Hypothalamus (tissue), 51 donors: ENCODE measurements at places on chromosomes 6 and 20.

GRCh38 chr6:98686008-98686601 lies 148.3 kb upstream of the POU3F2 start:
- no peak for DNase-seq

DNA sequence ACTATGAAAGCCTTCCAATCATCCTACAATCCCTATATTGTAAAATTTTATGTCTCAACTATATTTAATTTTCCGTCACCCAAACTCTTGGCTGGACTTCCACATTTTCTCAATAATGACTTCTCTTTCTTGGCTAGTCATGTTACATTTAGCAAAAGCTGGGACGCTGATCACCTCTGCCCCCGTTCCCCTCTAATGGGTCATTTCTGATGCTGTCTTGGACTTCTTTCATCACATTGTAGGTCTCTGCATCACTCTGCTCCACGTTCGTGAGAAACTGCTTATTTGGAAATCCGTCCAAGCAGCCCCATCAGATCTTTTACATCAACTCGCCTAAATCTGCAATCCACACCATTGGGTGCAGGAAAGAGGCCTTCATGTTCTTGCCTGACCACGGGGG lies 203.8 kb downstream of the MYLK4 start:
- DNase-seq: no peak

DNA sequence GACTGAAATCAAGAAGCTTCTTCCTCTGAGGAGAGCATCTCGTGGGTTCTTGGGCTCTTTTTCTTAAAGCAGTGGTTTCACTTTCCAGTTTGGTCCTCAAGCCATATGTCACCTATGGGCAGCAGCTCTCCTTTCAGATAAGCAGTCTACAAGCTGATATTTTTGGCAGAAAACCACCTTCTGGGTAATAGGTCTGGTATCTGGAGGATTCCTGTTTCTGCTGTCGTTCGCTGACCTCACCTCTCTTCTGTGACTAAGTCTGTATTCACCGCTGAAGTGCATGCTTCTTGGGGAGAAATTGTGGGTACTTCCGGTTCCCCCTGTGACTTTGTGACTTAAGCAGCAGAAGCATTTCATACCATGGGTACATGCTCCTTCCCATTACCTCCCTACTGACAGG lies 193.6 kb downstream of the EDN1 start:
- DNase-seq: no peak

- no peak for DNase-seq
Measured at GRCh38 chr6:14326774-14327173, 209.2 kb downstream of the CD83 start.

DNA sequence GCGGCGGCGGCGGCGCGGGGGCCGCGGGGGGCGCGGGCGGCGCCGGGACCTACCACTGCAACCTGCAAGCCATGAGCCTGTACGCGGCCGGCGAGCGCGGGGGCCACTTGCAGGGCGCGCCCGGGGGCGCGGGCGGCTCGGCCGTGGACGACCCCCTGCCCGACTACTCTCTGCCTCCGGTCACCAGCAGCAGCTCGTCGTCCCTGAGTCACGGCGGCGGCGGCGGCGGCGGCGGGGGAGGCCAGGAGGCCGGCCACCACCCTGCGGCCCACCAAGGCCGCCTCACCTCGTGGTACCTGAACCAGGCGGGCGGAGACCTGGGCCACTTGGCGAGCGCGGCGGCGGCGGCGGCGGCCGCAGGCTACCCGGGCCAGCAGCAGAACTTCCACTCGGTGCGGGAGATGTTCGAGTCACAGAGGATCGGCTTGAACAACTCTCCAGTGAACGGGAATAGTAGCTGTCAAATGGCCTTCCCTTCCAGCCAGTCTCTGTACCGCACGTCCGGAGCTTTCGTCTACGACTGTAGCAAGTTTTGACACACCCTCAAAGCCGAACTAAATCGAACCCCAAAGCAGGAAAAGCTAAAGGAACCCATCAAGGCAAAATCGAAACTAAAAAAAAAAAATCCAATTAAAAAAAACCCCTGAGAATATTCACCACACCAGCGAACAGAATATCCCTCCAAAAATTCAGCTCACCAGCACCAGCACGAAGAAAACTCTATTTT lies 2.0 kb downstream of the FOXC1 start:
- no peak for DNase-seq

- DNase-seq: peak; percentile 7
Measured at GRCh38 chr6:2857580-2858337, 16.1 kb upstream of the SERPINB1 start.

DNA sequence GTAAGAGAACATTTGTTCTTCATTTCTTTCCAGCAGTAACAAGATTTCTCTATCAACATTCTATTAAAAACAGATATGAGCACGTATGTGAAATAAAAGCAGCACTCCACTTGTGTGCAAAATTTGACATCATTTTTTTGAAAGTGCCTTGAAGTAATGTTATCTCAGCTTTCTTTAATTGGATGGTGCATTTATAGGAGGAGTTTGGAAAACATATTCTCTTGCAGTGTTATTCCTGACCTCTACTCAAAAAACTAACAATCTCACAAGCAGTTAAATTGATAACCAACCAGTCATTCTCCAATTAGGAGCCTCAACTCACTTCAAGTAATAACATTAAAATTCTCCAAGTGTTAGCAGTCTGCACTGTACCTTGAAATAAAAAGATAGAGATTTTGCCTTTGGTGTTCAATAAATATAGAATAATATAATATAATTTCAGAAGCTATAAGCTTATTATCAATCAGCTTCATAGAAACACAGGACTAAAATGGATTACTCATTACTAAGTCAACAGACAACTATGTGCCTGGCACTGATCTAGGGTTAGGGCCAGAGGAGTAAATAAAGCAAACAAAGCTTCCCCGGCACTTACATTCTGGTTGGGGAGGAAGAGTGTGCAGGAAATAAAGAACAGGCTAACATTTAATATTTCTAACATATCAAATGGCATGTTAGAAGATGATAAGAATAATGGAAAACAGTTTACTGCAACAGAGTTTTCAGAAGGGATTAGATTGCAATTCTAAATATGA lies 149.0 kb upstream of the SGK1 start:
- no peak for DNase-seq

- no peak for DNase-seq
Measured at GRCh38 chr20:40291493-40292135, 397.4 kb downstream of the MAFB start.

- no peak for DNase-seq
Measured at GRCh38 chr20:1323830-1324597, 4.9 kb downstream of the SDCBP2 start.

- DNase-seq: no peak
Measured at GRCh38 chr6:10098756-10099528, 315.9 kb downstream of the TFAP2A start.

DNA sequence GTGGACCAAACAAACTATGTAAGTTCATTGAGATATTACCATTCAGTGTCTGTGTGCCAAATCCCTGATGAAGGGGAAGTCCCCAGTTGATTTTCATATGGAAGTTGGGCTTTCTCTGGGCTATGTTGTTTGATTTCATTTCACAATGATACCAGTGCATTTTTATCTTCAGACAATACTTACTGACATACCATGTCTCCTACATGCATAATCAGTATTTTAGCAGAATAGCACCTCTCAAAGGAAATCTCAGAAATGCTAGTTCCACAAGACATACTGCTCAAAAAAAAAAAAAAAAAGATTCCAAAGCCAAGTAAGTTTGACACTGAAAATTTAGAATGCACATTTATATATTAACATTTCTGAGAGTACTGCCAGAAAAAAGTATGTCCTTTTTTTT lies 168.8 kb upstream of the RNF217 start:
- DNase-seq: no peak

DNA sequence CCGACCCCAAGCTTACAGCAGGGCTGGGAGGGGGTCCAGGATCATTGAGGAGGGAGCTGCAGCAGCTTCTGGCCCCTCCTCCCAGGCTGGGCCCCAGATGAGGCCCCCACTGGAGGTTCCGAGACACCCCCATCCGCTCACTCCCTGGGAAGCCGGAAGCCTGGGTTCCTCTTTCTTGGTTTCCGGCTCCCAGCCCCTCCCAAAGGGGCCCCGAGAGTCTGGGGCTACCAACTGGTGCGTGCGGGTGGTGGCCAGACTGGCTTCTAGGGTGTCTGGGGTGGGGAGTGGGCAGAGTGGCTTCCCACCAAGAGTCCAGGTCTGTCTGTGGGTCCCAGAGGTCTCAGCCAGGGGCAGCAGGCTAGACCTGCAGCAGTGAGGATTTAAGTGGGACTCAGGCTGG lies 2.2 kb downstream of the RGS19 start:
- no peak for DNase-seq

DNA sequence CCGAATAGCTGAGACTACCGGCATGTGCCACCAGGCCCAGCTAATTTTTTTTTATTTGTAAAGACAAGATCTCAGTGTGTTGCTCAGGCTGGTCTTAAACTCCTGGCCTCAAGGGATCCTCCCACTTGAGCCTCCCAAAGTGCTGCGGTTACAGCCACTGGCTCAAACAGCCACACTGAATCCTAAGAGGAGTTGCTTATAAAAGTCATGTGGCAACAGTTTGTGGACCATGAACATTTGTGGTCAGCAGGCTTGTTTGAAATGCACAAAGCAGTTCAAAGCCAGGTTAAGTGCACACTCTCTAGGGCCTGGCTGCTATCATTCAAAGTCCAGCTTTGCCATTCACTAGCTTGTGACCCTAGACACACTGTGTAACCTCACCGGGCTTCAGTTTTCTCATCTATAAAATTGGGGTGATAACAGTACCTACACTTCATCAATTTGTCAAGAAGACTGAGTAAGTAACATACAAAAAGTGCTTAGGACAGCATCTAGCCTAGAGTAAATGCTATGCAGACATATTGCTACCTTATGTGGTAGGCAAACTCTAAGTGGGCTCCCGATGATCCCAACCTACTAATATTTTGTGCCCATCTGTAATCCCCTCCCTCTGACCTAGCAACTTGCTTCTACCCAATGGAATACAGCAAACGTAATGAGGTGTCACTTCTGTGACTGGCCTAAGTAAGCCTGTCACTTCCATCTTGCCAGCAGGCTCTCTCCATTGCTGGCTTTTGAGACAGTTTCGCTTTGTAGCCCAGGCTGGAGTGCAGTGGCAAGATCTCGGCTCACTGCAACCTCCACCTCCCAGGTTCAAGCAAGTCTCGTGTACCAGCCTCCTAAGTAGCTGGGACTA lies 122.9 kb downstream of the ZMYND8 start:
- no peak for DNase-seq

- no peak for DNase-seq
Measured at GRCh38 chr20:23142162-23143050, 56.3 kb upstream of the CD93 start.

GRCh38 chr6:143405373-143406154 lies 44.9 kb downstream of the ADAT2 start:
- no peak for DNase-seq

- DNase-seq: peak; percentile 90
Measured at GRCh38 chr20:25032478-25033264, 25.3 kb downstream of the ACSS1 start.

GRCh38 chr6:300494-301198 lies 8.4 kb downstream of the DUSP22 start:
- no peak for DNase-seq

GRCh38 chr6:166864333-166864732 lies 92.0 kb downstream of the RNASET2 start:
- no peak for DNase-seq

DNA sequence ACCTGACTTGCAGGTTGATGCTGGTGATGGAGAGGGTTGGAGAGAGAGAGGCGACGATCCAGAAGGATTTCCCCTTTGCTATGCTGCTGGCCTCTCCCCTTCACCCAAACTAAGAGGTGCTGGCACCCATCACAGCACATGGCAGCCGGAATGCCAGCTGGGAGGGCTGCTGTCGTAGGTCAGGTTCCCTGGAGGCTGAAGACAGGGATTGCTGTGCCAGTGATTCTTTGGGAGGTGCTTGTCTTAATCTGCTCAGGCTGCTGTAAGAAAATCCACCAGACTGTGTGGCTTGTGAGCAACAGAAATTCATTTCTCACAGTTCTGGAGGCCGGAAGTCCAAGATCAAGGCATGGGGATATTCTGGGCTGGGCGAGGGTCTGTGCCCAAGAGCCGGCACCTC lies 4.4 kb upstream of the ARFGAP1 start:
- DNase-seq: no peak

- no peak for DNase-seq
Measured at GRCh38 chr6:14612016-14612980, 494.7 kb downstream of the CD83 start.

DNA sequence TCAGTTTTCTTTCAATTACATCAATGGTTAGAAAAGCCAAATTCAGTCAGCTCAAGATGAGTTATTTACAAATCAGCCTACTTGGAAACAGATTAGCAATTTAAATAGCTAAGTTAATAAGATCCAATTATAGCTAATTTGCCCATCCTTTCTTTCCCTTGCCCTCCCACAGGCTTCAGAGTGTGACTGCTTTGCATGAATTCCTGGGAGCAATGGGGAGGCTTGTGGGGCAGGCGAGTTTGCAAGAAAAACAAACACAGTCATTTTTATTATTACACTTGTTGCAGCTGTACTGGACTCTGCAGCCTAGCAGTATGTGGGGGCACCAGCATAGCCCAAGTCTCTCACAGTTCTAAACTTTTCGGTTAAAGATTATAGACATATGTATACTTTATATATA lies 219.0 kb downstream of the NKAIN2 start:
- DNase-seq: no peak

DNA sequence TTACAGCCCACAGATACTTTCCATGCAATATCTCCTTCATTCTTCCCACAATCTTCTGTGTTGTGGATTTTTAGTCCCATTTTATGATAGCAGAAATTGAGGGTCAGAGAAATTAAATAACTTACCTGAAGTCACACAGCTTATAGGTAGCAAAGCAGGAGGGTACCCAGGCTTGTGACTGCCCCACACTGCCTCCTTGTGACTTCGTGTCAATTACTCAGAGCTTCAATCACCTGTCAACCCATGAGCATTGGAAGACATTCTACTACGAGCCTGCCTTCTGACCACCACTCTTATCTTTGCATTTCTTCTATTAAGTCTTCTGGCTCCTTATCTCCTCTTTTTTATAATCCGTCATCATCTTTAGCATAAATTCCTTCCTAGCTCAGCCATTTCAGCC lies 71.6 kb upstream of the NRSN1 start:
- DNase-seq: no peak

DNA sequence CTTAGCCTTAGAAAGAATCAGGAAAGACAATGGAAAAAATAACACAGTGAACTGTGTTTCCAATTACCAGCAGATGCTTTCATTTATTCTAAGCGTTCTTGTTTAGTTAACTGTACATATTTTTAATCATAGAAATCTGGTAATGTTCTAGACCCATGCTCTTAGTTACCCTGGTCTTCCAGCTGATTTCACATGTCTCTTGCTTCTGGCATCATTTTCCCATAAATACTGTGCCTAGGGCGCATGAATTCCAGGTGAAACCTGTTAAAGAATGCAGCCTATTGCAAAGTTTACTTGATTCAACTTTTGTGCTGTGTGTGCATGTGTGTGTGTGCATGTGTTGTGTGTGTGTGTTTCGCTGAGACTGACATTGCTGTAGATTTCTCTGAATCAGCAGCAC lies 178.6 kb downstream of the PDE7B start:
- no peak for DNase-seq
